ENCODE measurements at places on chromosomes 4 and X.

DNA sequence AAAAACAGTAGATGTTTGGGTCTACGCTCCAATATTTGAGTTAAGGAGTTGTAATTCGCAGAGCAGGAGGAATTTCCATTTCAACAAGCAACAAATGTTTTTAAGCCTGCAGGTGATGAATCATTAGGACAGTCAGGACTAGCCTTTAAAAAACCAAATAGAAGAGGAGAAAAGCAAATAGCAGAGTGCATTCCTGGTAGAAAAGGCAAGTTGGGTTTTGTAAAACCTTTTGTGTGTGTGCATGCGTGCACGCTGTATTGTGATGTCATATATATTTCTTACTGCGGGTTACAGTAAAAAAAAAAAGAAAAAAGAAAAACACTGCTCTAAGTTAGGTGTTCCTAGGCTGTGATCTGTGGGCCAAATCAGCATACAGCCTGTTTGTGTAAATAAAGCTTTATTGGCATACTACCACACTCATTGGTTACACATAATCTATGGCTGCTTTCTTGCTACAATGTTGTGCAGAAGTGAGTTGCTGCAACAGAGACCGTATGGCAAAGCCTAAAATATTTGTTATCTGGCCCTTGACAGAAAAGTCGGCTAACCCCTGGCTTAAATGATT is 135.6 kb downstream of the MID1 start:
- no peak for DNase-seq

GRCh38 chrX:154123241-154124219 is 20.5 kb upstream of the OPN1LW start:
- DNase-seq, result no peak

DNA sequence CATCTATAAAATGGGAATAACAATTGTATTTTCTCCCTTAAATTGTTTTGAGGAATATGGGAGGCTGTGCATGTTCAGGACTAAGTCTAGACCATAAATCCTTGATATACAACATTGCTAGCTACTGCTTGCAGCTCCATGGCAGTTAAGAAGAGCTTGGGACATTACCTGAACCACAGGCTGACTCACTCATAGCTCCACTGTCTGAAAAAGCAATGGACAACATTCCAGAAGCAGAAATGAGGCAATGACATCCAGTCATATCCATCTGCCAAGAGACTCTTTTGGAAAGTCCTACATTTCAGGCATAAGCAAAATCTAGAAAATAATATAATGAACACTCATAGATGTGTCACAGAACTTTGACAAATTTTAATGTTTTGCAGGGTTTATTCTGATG is 167.3 kb upstream of the LEF1 start:
- DNase-seq, result no peak

GRCh38 chrX:9163214-9163709 is 129.3 kb upstream of the FAM9B start:
- no peak for DNase-seq

DNA sequence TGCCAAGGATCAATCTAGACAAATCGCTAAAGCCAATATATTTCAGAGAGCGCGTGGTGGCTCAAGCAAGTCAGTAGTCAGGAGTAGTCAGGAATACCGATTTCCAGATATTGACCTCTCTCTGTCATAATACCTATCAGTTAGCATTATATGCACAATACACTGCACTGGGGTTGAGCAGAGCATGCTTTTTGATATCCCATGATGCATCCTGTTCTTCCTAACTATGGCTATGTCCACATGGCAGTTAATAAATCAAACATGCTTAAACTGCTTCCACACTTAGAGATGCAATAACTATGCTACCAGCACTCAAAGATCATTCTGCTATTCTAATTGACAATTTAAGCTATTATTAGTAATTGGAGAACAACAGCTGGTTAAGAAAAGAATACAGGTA is 6.2 kb downstream of the BRWD3 start:
- DNase-seq, result no peak

- no peak for DNase-seq
Measured at GRCh38 chr4:74522251-74522991, 77.5 kb downstream of the AREG start.

GRCh38 chr4:19987746-19988145 is 264.0 kb upstream of the SLIT2 start:
- no peak for DNase-seq

DNA sequence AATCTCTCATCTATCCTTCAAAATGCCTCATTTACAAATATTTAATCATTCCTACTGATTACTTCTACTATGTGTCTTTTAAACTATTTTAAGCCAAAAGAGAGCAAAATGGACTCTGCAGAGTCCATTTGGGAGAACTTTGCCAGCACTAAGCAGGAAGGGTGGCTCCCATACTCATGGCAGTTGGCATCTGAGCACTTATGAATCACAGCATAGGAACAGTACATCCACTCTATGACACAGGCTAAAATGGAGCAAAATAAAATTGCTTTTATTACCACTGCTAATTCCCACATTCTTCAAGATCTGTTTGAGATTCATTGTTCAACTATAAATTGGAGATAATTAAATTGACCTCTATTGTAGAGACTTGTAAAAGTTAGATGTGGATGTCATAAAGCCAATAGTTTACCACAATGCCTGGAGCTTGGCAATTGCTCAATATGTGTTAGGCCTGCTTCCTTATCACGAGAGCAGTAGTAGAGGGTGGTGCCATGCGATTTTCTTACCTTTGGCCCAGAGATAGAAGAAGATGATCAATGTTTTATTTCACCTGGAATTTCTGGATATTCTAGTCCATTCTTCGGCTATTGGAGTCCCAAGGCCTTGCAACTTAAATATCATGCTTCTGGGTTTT is 19.1 kb downstream of the HPGD start:
- DNase-seq, result no peak

- no peak for DNase-seq
Measured at GRCh38 chr4:149403081-149403480, 412.6 kb downstream of the IQCM start.
